ENCODE measurements at places on chromosomes 13 and 19.

DNA sequence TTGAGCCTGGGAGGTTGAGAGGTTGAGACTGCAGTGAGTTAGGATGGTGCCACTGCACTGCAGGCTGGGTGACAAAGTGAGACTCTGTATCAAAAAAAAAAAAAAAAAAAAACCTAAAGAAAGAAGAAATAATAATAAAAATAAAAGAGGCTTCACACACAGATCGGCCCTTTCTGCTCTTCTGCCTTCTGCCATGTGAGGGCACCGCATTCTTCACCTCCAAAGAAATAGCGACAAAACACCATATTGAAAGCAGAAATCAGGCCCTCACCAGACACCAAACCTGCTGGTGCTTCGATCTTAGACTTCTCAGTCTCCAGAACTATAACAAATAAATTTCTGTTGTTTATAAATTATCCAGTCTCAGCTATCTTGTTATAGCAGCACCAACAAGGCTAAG, 3.0 kb downstream of the ZNF649 start:
- DNase-seq, result no peak

DNA sequence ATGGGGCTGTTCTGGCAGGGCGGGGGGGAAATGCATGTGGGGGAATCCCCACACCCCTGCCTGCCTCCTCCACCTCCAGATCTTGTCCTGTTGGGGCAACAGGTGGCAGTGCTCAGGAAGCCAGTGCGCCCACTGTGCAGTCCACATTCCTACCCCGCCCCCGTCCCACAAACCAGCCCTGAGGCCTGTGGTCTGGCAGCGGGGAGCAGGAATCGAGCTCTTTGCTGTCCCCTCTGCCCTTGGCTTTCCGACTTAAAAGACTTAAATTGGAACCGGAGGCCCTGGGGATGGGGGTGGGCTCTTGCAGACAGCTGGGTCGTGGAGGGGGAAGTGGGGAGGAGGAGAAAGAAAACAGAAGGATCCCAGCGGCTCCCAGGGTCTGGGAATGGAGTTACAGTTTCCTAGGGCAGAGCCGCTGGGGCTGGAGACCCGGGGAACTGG, 4.3 kb downstream of the NANOS3 start:
- no peak for DNase-seq

DNA sequence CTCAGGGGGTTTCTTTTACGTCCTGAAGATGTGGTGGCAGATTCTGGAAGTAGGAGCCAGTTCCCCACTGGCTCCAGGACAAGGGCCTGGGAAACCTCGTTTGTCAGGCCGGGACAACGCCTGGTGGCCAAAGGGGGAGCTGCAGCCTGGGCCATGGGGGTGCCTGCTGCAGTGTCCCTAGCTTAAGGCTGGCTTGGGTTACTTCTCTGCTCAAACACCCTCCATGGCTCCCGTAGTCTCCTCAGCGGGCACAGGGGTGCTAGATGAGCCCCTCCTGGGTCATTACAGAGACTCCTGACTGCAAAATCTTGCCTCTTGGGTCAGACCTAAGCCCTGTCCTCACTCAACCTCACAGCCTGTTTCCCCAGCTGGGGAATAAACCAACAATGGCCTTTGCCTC, 14.7 kb downstream of the CILP2 start:
- DNase-seq, result no peak

- DNase-seq, result no peak
Measured at GRCh38 chr13:44195245-44195644, 178.4 kb upstream of the SERP2 start.

DNA sequence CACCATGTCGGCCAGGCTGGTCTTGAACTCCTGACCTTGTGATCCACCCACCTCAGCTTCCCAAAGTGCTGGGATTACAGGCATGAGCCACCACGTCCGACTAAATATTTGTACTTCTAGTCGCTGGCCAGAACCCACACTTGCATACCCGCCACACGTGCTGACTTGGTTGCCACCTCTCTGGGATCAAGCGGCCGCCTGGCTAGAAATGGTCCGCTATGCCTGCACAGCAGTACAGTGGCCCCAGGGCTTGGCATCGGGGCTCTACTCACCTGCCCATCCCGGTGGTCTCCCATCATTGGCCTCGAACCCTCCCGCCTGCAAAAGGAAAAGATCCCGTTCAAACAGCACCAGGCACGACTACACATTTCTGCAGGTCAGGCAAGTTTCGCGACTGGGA, 23.7 kb upstream of the TINCR start:
- no peak for DNase-seq

GRCh38 chr19:18044825-18045304, 36.9 kb downstream of the ARRDC2 start:
- no peak for DNase-seq

DNA sequence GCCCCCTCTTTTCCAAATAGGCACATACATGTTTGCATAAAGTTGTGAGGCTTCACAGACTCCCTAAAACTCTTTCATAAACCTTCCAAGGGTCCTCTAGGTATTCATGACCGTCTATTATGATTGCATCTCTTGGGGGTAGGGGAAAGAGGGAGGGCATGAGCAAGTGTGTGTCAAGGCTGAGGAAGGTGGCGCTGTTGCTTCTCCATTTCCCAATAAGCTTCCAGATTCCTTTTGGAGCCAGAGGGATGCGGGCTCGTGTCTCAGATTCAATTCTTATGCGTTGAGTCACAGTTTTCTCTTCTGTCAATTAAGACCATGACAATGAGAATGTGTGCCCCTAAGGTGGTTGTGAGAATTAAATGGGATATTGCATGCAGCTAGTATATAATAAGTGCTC, 51.0 kb upstream of the CYP2A7 start:
- no peak for DNase-seq

DNA sequence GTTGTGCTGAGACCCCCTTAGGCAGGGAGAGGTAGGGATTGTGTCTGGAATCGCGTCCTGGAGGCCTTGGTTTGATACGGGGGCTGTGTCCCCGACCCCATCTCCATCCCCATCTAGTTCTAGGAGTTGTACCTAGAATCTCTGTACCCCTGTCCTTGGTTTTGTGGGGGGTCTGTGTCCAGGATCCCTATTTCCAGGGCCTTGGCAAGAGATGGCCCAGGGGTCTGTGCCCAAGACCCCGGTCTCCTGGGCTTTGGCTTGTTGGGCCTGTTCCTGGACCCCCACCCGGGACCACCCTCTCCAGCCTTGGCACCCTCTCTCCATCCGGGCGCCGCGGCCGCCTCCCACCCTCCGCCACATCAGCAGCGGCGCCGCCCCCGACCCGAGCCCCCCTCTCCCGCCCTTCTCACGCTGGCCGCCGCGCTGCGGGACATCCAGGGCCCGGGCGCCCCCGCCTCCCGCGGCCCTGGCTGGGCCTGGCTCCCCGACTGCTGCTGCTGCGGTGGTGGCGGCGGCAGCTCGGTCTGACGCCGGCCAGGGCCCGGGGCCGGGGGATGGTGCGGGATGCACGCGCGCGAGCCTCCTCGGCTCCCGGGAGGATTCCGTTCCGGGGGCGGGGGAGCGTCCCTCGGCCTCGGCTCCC, at the start of gene NUMBL:
TSS of gene NUMBL (minus strand) at position 602 of the 643 bp plus-strand sequence. CDS start at position 434, 168 bp downstream.
- no peak for DNase-seq

GRCh38 chr19:17602872-17603510, 47.5 kb downstream of the COLGALT1 start:
- no peak for DNase-seq

DNA sequence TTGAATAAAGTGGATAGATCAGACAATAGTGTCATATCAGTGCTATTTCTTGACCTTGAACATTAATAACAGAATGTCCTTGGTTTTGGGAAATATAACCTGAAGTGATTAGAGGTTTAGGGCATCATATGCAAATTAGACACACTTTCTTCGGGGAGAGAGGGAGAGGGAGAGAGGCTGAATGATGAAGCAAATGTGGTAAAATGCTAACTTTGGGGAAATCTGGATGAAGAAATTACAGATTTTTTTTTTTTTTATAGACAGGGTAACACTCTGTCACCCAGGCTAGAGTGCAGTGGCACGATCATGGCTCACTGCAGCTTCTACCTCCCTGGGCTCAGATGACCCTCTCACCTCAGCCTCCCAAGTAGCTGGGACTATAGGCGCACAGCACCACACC, 3.9 kb upstream of the NCR1 start:
- DNase-seq, result no peak

DNA sequence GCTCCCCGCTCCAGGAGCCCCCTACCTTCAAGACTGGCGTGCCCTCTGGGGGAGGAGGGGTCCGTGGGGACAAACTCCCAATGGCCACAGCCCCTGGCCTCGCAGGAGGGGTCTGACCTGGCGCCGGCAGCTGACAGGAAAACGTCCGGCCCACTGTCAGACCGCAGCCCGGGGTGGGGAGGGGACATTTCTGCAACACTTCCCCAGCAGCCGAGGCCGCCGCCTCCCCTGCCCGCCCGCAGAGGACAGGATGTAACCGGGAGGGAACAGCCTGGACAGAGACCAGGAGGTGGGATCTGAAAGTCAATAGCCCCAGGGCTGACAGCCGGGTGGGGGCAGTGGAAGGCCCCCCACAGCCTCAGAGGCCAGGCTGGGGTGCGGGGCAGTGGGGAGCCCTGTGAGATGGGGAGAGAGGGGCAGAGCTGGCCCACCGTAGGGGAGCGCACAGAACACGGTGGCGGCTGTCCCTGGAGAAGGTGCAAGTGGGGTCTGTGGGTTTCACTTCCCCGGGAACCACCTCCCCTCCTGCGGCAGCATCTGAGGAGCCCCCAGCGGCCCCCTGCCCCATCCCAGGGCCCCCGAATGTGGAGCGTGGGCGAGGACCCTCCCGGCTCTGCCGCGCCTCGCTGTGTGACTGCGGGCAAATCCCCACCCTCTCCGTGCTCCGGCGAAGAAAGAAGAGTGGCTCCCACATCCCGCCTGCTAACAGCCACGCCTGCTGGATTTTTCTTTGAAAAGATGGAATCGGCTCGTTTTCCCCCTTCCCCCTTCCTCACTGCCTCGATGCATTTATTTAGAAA, at the start of gene PEAK3:
TSS of gene PEAK3 (minus strand) at position 114 of the 800 bp plus-strand sequence. CDS start 1,244 bp downstream, outside the sequence.
- no peak for DNase-seq

- DNase-seq, result no peak
Measured at GRCh38 chr19:35559281-35559659, 4.2 kb downstream of the ATP4A start.

- DNase-seq, result no peak
Measured at GRCh38 chr13:43244481-43244880, 221.1 kb downstream of the DNAJC15 start.

DNA sequence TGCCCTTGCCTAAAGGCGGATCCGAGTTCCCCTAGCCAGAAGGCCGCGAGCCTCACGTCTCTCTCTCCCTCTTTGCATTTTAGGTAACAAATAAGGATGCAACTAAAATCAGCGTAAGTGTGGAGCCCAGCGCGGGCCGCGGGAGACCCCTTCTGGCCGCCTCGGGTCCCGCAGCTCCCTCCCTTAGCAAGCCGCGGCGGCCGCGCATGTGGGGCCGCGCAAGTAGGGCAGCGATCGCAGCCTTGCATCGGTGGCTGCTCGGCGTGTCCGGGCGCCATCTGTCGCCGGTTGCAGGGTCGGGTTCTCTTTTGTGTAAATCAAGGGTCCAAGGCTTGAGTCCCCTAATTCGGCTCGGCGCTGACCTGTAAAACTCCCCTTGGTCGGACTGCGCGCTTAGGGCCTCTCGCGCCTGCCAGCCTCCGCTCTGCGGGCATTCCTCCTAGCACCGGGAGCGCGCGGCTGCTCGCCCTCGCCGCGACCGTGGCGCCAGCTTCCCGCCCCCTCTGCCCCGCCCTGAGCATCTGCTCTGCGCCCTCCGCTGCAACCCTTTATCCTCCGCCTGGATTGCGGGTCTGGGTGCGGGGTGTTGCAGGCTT, 2.7 kb downstream of the VSTM2B start:
- DNase-seq, result peak; percentile 6

DNA sequence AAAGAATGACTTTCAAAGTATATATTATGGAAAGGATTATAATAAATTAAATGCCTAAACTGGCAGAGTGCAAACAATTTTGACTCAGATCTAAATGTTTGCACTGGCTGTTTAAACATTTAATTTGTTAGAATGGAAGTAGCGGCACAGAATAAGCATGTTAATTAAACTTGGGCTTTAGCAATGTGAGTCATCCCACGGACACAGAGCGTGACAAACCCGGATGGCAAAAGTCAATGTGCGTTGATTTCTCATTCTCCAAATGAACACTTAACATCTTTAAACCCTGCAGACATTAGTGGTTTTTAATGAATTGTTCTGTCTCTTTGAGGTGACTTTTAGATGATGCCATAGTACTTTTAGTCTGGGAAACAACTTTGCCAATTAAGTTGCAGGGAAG, 38.4 kb downstream of the PCDH8 start:
- DNase-seq, result no peak

GRCh38 chr19:51799034-51799773, 4.2 kb downstream of the FPR3 start:
- DNase-seq, result peak; percentile 97

GRCh38 chr13:20465218-20465879, 60.3 kb downstream of the CRYL1 start:
- DNase-seq, result no peak

GRCh38 chr19:29563486-29564101, 37.8 kb downstream of the VSTM2B start:
- no peak for DNase-seq

DNA sequence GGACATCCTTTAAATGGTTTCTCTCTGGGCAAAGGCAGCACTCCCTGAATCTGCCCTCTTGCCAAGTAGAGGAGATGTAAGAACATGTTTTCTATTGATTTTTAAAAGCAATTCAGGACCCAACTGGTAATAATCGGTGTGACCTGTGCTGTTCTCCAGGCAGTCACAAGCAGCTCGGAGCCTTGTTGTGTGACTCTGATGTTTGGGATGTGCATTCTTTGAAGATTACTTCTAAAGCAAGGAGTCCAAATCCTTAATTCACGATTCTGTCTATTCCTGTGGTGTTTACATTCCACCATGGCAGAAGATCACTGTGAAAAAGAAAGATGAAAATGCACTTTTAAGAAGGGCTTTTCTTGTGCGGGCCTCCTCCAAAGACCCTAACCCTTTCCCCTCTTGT, 122.3 kb upstream of the ZNF536 start:
- DNase-seq, result no peak

DNA sequence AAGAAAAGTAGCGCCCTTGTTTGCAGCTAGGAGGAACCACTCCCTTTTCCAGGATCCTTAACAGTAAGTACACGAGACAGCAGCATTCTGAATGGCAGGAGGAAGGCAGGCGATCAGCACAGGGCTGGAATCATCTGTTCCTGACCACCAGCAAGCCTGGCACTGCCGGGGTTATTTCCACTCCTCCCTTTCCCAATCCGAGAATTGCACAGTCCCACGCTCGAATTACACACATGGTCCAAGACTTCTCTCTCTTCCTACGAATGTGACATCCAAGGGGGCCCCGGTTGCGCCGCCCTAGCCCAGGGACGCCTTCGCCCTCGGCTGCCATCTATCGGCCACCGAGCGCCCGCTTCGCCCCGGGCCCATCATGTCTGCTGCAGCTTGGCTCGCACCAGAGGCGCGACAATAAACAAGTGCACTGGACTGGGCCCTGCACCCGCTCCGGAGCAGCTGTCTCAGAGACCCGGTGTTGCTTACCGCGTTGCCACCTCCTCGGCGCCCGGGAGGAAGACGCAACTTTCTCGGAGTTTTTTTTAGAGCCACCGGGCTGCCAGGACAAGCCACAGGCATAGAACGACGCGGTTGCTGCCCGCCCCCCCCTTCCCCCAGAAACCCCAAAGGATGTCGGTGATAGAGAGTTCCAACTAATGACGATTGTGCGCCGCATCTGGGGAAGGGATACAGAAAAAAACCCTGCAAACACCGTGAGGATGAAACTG, at the start of gene SLITRK5:
TSS of gene SLITRK5 (plus strand) at position 341 of the 722 bp plus-strand sequence. CDS start 4,018 bp downstream, outside the sequence.
- no peak for DNase-seq

- DNase-seq, result no peak
Measured at GRCh38 chr13:48892688-48893075, 83.0 kb upstream of the FNDC3A start.

GRCh38 chr19:15399635-15400034, 19.2 kb downstream of the AKAP8L start:
- no peak for DNase-seq
